ENCODE measurements at places on chromosomes 6 and 20.

- no peak for DNase-seq
Measured at GRCh38 chr6:125987026-125987617, 782 bp downstream of the TRMT11 start.

GRCh38 chr6:134795691-134796090 is 154.2 kb downstream of the ALDH8A1 start:
- no peak for DNase-seq

GRCh38 chr6:52233975-52234823 is 10.1 kb downstream of the IL17F start:
- DNase-seq, result no peak

DNA sequence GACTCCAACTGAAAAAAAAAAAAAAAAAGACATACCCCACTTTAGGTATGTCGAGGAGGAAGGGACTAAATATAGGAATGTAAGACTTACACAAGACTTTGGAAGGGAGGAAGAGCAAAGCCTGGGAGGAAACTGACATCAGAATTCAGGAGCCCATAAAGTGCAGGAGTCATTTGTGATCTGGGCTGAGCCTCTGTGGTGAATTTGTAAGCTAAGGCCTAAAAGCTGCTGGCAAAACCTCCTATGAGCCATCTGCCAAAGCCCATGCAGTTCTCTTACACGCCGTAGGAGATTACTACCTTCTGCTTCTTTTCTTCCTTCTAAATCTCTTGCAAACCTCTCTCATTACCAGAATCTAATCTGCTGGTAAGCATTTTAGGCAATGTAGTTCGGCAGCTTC is 52.0 kb upstream of the THEMIS start:
- no peak for DNase-seq

DNA sequence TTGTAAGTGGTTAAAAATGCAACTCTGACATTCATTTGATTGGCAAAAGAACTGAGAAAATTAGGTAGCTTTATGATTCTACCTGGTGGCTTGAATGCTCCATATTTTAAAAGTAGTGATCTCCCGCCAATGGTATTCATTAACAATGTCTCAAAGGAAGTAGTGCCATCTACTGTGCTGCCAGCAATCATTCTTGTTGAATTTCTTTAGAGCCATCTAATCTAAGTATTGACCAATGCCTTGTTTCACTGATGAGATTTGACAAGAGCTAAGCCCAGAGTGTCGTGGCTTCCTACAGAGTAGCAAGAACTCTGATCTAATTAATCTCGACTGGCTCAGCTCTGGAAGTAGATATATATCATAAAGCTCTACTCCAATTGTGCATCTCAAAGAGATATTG is 696.7 kb downstream of the C6orf118 start:
- no peak for DNase-seq

DNA sequence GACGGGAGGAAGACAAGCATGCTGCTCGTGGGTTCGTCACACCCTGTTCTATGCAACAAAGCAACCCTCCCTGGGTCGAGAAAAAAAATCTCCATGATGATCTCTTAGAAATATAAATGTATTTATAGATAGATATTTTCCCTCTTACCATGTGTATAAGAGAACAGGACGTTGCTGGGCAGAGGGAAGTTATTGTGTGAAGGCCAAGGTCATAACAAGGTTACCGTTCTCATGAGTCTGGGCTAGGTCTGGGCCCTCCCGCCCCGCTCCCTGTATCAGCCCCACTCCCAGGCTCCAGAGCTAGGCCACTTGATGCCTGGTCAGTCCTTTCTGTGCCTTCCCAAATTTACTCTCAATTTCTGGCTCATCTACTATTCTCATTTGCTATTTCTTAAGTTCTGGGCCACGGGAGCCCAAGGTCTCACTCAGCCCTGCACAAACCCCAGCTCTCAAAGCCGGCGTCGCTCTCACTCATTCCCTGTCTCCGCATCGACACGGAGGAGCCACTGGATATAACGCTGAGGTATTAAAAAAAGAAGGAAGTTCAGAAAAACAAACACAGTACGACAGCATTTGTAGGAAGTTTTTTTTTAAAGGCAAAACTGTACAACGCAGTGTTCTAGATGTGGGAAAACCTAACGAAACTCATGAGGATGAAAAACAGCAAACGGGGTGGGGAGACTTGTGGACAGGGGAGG is 96.8 kb downstream of the PSMG4 start:
- DNase-seq, result no peak

DNA sequence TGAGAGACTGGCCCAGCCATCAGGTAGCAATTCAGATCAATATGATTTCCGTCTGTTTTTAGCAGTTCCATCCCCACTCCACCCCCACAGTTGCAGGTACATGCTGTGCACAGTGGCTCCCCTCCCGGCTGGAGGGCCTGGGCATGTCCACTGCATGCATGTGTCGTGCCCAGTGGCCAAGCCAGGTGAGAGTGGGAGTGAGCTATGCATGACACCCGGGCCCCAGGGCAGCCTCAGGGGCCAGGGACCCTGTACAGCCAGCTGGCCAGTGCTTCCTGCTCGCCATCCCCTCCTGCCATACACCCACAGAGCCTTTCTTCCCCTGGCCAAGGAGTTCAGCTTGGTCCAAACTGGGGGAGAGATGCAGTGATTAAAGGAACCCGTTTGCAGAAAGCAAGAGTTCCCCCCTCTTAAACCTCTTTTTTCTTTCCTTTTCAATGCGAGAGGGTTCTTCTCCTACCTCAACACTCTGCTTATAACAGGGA is 135.3 kb downstream of the THBS2 start:
- no peak for DNase-seq

DNA sequence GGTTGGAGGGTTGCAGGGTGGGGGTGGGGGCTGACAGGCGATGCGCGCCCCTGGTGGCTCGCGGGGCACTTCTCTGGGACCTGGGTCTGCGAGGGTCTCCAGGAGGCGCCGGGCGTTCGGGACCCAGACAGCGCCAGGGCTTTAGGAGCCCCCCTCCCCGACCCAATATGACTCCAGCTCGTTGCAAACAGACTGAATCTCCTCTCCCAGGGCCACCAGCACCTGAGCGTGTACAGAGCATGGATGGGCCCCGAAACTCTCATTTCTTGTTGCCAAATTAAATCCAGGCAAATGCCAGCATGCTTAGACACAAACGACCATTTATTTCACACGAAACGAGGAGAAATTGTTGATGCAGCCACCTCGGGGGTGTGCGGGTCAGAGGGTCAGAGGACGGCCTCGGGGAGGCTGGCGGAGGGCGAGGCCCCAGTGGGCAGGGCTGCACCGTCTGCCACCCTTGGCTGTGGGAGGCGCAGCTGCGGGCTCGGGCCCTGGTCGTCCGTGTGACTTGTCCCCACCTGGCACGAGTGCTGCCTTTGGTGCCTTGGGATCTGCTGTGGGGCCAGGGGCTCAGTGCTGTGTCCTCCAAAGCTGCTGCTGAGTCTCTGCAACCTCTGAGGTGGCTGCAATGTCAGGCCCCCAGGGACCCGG is 20.9 kb upstream of the GATA5 start:
- no peak for DNase-seq

DNA sequence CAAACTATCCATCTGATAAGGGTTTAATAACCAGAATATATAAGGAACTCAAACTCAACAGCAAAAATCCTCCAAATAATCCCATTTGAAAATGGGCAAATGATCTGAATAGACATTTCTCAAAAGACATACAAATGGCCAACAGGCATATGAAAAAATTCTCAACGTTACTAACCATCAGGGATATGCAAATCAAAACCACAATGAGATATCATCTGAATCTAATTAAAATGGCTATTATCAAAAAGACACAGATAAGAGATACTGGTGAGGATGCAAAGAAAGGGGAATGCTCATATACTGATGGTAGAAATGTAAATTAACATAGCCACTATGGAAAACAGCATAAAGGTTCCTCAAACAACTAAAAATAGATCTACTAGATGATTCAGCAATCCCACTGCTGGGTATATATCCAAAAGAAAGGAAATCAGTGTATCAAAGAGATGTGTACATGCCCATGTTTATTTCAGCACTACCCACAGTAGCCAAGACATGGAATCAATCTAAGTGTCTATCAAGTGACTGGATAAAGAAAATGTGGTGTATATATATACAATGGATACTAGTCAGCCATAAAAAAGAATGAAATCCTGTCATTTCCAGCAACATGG is 6.1 kb upstream of the BRD2 start:
- no peak for DNase-seq

DNA sequence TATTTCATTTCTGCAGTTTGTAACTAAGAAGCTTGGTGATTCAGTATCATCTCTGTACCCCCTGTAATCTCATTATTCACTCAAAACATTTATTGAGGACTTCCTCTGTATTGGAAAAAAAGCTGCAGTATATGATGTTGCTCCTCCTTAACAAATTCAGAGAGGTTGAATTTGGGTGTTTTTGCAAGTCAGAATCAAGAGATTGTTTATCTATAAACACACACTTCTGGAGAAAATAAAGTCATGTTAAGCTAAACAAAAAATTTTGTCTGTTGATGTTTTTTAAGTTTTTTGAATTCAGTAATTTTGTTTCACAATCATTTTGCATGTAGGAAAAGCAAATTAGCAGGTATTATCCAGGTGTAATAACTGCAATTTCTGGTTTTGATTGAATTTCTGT is 11.4 kb upstream of the RHAG start:
- no peak for DNase-seq

DNA sequence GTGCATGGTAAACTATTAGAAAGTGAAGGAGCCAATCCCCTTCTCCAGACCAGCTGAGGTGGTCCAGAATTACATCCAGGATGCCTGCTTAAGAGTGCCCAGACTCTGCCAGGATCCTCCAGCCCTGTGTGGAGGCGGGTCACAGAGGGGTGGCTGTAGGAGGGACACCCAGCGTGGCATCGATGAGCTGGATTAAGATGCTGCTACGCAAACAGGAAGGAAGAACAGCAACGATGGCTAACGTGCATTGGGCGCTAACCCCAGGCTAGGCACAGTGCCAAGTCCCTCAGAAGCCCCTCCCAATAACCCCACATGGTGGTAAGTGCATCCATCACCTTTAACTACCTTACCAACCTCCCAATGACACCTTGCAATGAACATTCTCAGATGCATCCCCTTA is 63.9 kb upstream of the MRPS10 start:
- no peak for DNase-seq

Data from stimulated activated CD4-positive, alpha-beta T cell treated with anti-CD3 and anti-CD28 coated beads, Interleukin-15, amount 100 ng/mL, for 1 hour (primary cell).